ENCODE measurements at places on chromosomes 4 and X.
A peak's percentile ranks its signal among the peaks of the same experiment; 100 is the strongest.

- H3K27ac ChIP-seq, result peak overlapping the region; percentile 39
- H3K4me1 ChIP-seq, result peaks cover 27% of the 10 kb centered on the region
- peaks cover 21% of the 10 kb centered on the region for H3K36me3 ChIP-seq
- no peak for DNase-seq
- no peak overlapping the region for H3K4me3 ChIP-seq
Measured at GRCh38 chr4:150136036-150136435, 57.8 kb downstream of the DCLK2 start.

DNA sequence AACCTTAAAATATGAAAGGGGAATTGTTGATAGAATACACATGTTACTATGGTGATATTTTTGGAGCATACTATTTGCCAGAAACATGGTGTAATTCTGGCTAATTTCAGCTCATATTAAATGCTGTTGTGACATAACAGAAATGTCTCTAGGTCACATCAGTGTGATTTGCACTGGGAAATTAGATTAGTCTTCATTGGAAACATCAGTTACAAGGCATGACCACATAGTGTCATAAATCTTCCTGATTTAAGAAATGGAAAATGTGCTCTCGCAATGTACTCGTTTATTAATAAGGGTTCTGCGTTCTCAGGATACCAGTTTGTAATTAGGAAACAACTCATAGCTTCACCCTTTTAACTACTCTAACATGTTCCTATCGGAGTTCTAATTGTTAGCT is 72.9 kb upstream of the GYPA start:
- no peak overlapping the region for H3K27ac ChIP-seq
- H3K36me3 ChIP-seq, result peaks cover 2% of the 10 kb centered on the region
- no peak for DNase-seq

GRCh38 chr4:44017422-44017739 is 431.2 kb downstream of the KCTD8 start:
- H3K4me1 ChIP-seq, result peaks cover 1% of the 10 kb centered on the region

DNA sequence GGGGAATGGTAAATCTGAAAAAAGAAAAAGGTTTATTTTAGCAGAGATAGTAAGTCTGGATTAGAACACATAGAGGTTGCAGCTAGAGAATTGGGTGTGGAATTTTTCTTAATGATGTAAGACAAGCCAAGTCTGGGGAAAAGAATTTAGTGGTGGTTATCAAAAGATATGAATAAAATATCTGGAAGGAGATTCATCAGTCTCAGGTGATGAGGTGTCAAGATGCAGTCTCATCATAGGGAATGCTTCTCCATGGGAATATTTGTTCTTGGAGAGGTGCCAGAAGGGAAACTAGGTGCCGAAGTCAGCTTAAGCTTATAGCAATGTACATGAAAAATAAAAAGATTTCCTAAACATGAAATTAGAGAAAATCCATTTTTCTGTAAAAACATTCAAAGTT is 504.1 kb upstream of the NR3C2 start:
- no peaks in the 10 kb centered on the region for H3K27me3 ChIP-seq
- H3K4me1 ChIP-seq, result peaks cover 6% of the 10 kb centered on the region
- no peak overlapping the region for H3K27ac ChIP-seq
- DNase-seq, result no peak

GRCh38 chr4:173499658-173500535 is 30.1 kb downstream of the HAND2 start:
- peak overlapping the region; percentile 69 for H3K27ac ChIP-seq
- DNase-seq, result no peak
- peaks cover 21% of the 10 kb centered on the region for H3K4me1 ChIP-seq

DNA sequence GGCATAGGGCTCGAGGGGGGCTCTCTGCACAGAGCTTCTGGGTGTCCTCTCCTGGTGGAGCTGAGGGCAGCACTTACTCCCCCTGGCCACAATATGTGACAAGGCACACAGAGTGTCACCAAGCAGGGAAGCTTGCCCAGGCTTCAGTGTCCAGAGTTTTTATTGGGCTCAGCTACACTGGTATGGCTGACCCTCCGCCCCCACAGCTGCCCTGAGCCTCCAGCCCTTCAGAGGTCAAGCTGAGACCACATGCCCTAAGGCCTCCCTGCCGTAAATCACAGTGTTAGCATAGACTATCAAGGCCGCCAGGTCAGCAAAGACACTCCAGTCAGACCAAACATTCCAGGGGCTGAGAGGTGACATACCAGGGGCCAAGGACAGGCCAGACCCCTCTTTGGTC is 59.0 kb downstream of the EVC start:
- H3K4me1 ChIP-seq, result peaks cover 7% of the 10 kb centered on the region
- no peak overlapping the region for H3K4me3 ChIP-seq
- no peaks in the 10 kb centered on the region for H3K27me3 ChIP-seq
- DNase-seq, result peak; percentile 29

DNA sequence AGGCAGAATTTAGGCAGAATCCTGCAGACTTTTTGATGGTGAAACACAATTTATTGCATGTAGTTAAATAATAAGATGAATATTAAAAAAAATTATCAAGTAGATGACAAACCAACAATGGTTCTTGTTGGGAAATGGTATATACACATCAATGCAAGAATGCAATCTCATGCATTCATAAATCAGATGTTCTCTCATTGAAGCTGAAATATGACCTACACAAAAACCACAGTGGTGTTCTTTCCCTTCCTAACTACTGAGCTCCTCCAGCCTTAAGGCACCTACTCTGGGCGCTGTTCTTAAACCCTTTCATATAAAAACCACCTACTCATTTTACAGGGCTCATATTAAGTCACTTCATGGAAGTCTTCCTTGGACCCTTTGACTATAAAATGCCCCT is 64.1 kb downstream of the ANTXR2 start:
- peaks cover 13% of the 10 kb centered on the region for H3K4me1 ChIP-seq
- H3K36me3 ChIP-seq, result peaks cover 32% of the 10 kb centered on the region
- no peaks in the 10 kb centered on the region for H3K27me3 ChIP-seq
- H3K27ac ChIP-seq, result no peak overlapping the region

DNA sequence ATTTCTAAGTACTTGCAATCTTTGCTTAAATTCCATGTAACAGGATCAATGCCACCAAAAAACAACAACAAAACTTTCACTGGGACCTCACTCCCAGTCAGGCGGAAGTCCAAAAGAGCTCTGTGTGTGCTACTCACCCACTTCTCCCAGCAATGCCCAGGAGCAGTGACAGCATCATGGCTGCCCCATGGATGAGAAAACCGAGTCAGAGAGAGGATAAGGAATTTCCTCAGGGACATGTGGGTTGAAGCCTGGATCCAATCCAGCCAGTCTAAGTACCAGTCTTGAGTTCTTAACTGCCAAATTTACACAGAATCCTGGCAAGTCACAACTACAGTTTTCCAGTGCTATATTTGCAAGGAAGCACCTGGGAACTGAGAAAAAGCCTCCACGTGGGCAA is 64.5 kb downstream of the STX18 start:
- no peaks in the 10 kb centered on the region for H3K36me3 ChIP-seq
- H3K4me3 ChIP-seq, result no peak overlapping the region
- DNase-seq, result no peak
- H3K4me1 ChIP-seq, result peaks cover 24% of the 10 kb centered on the region
- no peak overlapping the region for H3K27ac ChIP-seq
- no peaks in the 10 kb centered on the region for H3K27me3 ChIP-seq

DNA sequence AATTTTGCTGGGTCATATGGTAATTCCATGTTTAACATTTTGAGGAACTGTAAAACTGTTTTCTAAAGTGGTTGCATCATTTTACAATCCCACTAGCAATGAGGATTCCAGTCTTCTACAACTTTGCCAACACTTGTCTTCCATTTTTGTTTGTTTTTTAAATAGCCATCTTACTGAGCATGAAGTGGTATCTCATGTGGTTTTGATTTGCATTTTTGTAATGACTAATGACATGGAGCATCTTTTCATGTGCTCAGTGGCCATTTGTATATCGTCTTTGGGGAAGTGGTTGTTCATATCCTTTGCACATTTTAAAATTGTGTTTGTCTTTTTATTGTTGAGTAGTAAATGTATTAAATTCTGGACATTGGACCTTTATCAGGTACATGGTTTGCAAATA is 94.7 kb downstream of the TMEM131L start:
- peaks cover 11% of the 10 kb centered on the region for H3K4me1 ChIP-seq
- DNase-seq, result no peak
- no peak overlapping the region for H3K27ac ChIP-seq
- no peaks in the 10 kb centered on the region for H3K27me3 ChIP-seq
- H3K4me3 ChIP-seq, result no peak overlapping the region

Data from mesothelial cell of epicardium (in vitro differentiated cells).